Inflammatory macrophage treated with lipopolysaccharide for 1 hour (primary cell): ENCODE measurements at places on chromosomes 12 and 14.
A peak's percentile ranks its signal among the peaks of the same experiment; 100 is the strongest.

DNA sequence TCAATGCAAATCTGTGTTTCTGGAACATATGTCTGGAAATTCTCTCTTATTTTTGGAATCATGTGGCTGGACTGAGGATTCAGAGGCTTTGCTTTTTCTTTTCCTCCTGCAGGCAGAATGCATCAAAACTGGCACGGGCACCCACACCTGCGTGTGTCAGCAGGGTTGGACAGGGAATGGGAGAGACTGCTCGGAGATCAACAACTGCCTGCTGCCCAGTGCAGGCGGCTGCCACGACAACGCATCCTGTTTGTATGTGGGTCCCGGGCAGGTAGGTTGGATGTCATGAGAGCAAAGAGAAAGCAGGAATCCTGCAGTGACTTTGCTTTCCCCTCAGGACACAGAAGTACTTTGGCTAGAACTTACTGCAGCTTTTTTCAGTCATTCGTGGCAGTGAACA lies 90.3 kb downstream of the STAB2 start:
- no peak for DNase-seq

- DNase-seq, result no peak
Measured at GRCh38 chr14:71451501-71451900, 480.7 kb upstream of the RGS6 start.

DNA sequence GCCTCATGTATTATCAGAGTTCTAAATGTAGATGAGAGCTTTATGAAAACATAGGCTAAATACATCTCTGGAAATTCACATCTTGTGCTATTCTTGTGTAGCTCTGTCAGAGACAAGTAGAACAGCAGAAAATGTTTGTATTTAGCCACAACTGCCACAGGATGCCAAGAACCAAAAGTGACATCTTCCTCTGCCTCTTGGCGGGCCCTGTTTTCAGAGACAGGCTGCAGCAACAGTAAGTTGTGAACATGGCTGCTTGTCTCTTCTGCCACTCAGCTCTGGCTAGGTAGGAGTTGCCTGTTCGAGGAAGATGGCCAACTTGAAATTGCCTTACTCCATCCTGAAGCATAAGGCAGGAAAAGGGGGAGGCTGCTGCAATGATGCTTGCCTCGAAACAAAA lies 30.4 kb downstream of the SETD3 start:
- no peak for DNase-seq

DNA sequence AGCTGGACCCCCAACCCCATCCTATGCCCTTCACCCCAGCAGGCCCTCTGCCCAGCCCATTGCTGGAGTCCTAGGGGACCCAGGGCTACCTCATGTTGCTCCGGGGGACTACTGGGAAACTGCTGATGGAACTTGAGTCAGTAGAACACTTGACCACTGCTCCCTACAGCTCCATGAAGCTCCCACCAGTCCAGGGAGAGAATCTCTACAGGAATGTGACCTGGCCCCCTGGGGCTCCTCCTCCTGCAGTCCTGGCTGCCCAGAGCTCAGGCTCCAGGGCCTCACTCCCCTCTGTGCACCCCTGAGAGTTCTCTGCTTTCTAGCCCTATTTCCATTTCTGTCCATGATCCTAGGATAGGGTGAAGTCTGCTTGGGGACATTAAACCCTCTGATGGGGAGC lies 10.8 kb upstream of the AQP2 start:
- DNase-seq, result no peak

GRCh38 chr12:3304436-3305165 lies 186.4 kb upstream of the PRMT8 start:
- DNase-seq, result no peak

- no peak for DNase-seq
Measured at GRCh38 chr12:49197256-49197655, 8.4 kb upstream of the TUBA1A start.

GRCh38 chr12:51915003-51915625 lies 7.8 kb downstream of the ACVRL1 start:
- no peak for DNase-seq

GRCh38 chr14:59175404-59175803 lies 13.1 kb upstream of the DAAM1 start:
- DNase-seq, result no peak

GRCh38 chr14:89485264-89485663 lies 68.2 kb upstream of the FOXN3 start:
- peak; percentile 65 for DNase-seq

- no peak for DNase-seq
Measured at GRCh38 chr14:36317650-36318049, 2.8 kb downstream of the MBIP start.

GRCh38 chr12:15752785-15753184 lies 36.4 kb downstream of the EPS8 start:
- DNase-seq, result no peak

GRCh38 chr12:63844391-63845341 lies at the start of gene SRGAP1:
TSS of gene SRGAP1 (plus strand) at chr12:63844700. CDS start at chr12:63844817, 117 bp downstream.
- DNase-seq, result peak; percentile 68

GRCh38 chr12:14410177-14410576 lies 44.7 kb downstream of the ATF7IP start:
- DNase-seq, result no peak

- DNase-seq, result no peak
Measured at GRCh38 chr12:2234091-2234490, 181.3 kb downstream of the CACNA1C start.

DNA sequence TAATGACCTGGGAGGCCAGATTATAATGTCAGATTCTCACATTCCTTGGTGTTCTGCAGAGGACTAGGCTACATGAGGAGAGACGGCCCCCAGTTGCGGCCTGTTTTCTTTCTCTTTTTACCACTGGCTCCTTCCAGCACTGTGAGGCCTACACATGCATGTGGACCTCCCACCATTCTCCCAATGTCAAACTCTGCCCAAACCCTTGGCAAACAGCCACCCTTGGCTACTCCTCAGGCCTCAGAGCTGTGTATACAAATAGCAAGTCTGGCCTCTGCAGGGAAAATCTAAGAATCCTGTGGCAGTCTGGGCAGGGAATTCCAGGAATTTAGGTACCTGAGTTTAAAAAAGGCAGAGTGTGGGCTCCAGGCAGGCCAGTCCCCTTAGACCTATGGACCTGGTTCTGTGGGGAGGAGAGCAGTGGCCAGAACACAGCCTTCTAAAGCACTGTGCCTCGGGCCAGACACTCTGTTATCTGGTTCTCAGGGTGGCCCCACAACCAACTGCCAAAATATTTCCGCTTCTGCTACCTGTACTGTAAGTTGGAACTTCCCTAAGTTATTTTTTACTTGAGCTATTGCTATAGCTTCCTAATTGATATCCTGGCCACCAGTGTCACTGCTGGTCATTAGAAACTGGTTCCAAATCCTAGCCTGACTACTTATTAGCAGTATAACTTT lies 19.9 kb upstream of the NEDD1 start:
- no peak for DNase-seq

DNA sequence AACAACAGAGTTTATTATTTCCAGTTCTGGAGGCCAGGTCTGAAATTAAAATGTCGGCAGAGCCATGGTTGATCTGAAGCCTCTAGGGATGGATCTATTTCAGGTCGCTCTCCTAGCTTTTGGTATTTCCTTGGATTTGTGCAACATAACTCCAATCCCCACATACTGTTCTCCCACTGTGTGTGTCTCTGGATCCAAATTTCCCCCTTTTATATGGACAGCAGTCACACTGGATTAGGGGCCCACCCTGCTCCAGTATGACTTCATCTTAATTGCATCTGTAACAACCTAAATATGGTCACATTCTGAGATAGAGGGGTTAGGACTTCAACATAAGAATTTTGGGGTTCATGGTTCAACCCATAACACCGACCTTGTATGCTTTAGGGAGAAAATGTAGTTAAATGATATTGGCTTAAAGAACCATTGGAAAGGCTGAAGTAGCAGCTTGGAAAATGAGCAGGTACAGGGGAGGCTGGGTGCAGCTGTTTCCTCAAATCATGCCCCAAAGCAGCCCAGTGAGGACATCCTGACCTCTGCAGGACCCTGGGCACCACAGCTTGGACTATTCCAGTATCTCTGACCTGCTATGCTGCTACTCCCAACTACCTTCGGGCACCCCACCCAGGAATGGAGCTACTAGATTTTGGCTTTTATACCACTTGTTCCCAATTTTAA lies 13.9 kb upstream of the MDM2 start:
- no peak for DNase-seq

GRCh38 chr14:105489542-105490266 lies 1.3 kb upstream of the TEDC1 start:
- peak; percentile 64 for DNase-seq

DNA sequence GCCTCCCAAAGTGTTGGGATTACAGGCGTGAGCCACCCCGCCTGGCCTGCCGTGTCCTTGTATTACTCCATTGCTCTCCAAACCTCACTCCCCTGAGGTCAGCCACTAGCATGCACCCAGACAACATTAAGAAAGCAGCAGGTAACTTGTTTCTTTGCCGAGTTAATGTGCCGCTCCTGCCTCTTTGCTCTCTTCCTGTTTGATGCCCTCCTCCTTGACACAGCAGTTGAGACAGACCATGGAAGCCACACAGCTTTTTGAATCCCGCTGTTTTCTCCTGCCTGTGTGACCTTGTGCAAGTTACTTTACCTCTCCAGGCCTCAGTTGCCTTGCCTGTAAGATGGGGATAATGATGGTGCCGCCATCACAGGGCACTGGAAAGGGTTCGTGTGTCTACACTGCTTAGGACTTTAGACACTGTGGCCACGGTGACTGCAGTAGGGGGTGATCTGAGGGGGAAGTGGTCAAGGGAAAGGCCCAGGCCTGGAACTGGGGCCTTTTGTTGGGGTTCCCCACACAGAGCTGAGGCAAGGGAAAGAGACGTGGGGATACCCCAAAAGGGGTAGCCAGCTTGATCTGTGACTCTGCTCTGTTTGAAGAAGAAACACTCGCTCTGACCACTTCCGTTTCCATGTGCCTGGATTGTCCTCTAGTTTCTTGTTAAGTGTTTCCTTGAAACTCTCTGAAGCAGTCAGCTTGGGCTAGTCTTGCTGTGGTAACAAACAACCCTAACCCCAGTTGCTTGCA lies 69.3 kb downstream of the RIN3 start:
- peak; percentile 75 for DNase-seq

DNA sequence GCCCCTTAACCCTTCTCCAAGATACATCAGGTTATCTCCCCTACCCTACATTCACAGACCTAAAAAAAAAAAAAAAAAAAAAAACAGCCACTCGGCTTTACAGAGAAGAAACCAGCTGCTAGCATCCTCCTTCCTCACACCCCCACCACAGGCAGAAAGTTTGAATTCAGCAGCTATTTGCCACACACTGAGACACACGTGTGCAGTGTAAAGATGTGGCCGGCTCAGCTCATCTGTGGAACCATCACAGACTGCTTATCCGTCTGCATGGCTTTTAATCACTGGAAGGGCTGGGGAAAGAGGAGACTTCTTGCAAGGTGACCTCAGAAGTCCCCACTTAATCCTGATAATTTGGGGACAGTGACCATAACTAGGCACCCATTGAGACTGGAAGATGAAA lies 50.0 kb downstream of the VWF start:
- DNase-seq, result no peak

DNA sequence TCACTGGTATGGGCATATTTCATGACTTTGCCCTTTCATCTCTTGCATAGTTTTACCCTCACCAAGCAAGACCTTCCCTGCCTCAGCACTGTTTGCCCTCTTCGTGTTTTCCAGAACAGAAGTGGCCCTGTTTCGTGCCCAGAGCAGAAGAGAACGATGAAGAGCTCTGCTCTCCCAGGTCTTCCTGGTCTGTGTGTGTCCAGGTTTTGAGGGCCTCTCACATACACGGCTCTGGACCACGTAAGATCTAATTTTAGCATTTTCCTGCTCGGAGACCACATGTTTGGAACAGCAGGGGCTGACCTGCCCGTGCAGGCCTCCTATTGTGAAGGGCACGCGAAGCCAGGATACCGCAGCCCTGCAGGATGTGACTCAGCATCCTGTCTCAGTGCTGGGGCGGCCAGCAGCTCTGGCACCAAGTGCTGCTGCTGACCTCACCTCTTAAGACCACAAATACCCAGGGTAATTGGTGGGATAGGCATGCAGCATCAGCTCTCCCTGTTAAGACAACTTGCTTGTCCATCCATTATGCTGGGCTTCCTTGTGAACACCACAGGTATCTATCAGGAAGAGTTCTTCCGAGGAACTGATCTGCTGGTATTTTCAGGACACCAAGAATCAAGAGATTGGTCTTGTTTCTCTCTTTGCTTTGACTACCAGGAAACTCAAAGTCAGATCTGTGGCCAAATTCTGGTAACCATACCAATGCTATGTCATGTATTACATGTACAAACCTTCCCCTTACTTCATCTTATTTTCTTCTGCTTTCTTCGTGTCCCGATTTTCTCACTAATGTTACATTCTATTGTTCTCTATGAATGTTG lies 19.0 kb downstream of the SSH1 start:
- DNase-seq, result peak; percentile 84

GRCh38 chr14:99951085-99951484 lies 114.1 kb upstream of the EVL start:
- DNase-seq, result no peak

DNA sequence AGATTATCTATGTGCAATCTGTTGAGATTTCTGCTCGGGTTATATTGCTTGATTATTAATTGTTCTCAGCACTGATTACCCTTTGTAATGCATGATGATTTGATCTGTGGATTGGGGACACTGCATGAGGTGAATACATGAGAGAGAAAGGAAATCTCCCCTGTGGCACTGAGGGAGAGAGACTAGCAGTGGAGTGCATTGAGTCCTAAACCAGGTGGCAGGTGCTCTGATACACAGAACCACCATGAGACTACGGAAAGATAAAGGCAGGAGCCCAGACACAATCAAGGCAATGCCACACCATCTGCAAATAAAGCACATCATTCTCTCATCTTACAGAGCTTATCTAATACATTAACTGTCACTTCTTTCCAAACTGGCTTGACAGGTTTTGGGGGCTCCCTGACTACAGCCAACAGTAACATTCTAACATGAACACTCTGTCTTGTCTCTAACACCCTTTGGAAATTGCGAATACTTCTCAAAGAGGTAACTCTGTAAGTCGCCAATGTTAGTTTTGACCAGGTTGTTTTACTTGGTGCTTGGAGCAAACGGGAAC lies 37.6 kb upstream of the TSPAN8 start:
- DNase-seq, result no peak

DNA sequence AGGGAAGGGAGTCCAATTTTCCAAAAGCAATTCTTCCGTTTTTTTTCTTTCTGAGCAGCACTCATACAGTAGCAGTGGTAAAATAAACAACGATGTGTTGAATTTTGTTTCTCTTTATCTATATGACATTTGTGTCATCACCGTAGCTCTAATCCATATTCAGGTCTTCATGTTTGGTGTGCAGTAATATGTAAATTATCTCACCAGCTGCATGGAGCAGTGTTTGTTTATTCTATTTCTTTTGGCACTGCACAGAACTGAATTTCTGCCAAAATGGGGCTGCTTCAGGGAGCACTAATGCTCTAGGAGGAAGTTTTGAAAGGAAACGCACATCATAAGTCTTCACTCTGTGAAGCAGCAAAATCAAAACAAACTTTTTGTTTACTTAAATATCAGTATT lies 130.0 kb upstream of the NPAS3 start:
- DNase-seq, result no peak

GRCh38 chr14:49879646-49880204 lies 13.2 kb upstream of the ARF6 start:
- peak; percentile 67 for DNase-seq
